ENCODE measurements at places on chromosomes 5 and 9. TPM values are rescaled to one million over a fixed set of nuclear protein-coding genes. Genes with fewer than 3 reads are reported as not detected.

- H3K4me1 ChIP-seq: peaks cover 38% of the 10 kb centered on the region
- H3K4me3 ChIP-seq: no peak overlapping the region
- H3K27ac ChIP-seq: no peak overlapping the region
Observed at GRCh38 chr5:32229586-32229985, 55.5 kb upstream of the GOLPH3 start.

DNA sequence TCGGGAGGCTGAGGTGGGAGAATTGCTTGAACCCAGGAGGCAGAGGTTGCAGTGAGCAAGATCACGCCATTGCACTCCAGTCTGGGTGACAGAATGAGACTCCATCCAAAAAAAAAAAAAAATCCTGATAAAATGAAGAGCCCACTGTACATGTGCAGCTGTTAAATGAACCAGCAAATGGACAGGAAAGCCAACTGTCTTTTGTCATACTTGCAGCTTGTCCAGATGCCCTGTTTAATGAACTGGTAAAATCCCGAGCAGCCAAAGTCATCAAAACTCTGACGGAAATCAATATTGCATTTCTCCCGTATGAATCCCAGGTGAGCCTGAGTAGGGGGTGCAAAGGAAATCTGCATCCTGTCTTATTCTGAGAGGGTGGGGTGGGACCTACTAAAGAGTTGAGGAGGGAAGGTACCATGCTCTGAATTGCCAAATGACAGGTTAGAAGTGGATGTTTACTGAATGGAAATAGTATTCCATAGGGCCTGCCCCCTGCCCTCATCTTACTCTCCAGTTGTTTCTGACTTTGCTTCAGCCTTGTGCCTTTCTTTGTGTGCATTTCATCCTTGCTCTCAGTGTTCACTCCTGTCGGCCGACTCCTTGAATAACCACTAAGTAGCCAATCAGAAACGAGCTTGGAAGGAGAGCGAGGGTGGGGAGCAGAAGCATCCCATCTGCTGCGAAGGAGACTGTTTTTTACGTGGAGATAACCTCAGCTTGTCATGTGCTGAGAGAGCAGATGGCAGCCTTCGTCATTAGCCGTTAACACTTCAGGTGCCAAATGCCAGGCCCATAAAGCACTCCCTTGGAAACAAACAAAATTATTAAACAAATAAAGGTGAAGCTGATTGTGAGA lies 45.7 kb upstream of the CFAP157 start:
- H3K27ac ChIP-seq: no peak overlapping the region
- peaks cover 41% of the 10 kb centered on the region for H3K36me3 ChIP-seq
- no peak overlapping the region for H3K4me3 ChIP-seq
- no peaks in the 10 kb centered on the region for H3K4me1 ChIP-seq
- no peaks in the 10 kb centered on the region for H3K27me3 ChIP-seq

DNA sequence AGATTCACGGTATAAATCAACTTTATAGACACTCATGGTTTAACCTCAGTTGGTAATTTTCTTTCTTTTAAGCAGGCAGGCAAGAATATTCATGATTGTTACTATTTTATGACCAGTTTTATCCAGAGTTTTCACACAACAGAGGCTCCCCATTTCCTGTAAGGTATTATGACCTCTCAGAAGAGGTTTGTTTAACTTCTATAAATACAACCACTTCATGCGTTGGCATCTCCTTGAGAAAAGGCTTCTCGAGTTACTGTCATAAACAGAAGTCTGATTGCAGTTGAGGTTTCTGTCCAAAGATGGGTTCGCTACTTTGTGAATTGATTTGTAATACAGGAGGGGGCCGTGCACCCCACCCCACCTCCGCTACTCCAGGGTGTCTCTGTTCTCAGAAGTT lies 55.3 kb downstream of the ENTREP1 start:
- peak overlapping the region; percentile 17 for H3K27ac ChIP-seq
- H3K27me3 ChIP-seq: no peaks in the 10 kb centered on the region

DNA sequence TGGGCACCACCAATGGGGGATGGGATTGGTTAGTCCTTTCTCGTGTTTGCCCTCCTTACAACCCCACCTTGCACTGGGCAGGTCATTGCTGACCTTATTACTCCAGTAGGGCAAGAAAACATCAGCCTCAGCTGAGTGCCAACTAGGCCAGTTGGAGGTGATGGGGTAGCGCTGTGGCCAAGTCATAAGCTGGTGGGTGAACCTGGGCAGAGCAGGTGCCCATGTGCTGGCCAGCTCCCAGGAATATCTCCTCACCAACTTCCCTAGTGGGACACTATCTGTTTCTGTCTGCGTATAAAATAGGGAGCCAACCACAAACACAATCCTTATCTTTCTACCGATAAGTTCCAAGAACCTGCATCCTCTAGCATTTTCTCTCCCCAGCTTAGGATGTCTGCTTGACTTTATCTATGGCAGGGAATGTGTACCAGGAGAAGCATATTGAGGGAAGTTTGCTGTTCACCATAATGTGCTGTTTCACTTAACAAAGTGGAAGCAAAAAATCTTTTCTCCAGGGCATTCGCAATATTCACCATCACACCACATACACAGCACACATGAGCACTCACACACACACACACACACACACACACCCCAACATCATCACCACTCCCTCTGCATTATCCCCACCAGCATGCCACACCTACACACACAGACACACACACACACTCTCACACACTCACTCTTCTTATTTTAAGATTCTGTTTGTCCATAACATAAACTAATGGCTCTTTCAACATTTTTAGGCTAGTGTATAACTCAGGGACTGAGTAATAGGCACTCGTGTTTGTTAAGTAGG lies 390.0 kb downstream of the ENC1 start:
- no peaks in the 10 kb centered on the region for H3K27me3 ChIP-seq
- H3K4me1 ChIP-seq: peaks cover 13% of the 10 kb centered on the region
- DNase-seq: no peak
- peak overlapping the region; percentile 76 for H3K27ac ChIP-seq
- H3K4me3 ChIP-seq: no peak overlapping the region
- no peaks in the 10 kb centered on the region for H3K36me3 ChIP-seq

DNA sequence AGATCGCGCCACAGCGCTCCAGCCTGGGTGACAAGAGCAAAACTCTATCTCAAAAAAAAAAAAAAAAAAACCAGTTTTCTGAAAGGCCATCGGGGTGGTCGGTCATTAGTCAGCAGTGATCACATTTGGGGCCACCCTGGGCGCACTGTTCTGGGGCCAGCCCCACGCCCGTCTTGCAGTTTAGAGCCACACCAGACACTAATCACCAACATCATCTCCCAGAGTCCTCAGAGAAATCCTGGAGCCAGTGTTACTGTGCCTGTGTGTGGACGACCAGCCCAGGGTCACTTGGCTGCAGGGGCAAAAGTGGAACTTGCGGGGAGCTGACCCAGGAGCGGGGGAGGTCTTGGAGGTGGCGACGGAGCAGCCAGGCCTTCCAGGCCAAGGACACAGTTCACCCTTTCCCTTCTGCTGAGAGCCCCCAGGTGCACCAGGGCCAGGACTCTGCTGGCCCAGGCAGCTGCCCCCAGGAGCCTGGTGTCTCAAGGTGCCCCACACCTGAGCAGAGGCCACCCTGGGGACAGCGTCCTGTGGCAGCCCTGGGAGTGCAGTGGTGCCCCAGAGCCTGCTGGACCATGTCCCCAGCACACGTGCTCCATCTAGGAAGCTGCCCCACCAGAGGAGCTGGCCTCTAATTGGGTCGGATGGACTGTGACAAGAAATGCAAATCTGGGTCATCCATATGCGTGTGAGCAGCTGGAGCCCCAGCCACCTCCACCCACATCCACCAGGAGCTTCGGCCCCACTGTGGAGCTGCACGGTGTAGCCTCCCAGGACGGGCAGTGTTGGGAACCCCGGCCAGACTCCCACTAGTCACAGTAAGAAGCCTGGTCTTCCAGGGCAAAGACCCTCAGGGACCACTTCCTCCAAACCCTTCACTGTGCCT lies 51.1 kb downstream of the NEK6 start:
- DNase-seq: no peak
- no peak overlapping the region for H3K4me3 ChIP-seq
- H3K27me3 ChIP-seq: no peaks in the 10 kb centered on the region
- peaks cover 46% of the 10 kb centered on the region for H3K4me1 ChIP-seq
- peaks cover 14% of the 10 kb centered on the region for H3K36me3 ChIP-seq

The ARRDC1 gene
- 27.3 TPM for total RNA-seq

The SLIT3 gene
- total RNA-seq: 119 TPM

Measured in chondrocyte (in vitro differentiated cells).